ENCODE measurements at places on chromosomes 16 and 17. TPM values are rescaled to one million over a fixed set of nuclear protein-coding genes. Genes with fewer than 3 reads are reported as not detected.

The FBXL16 gene
- 4.4 TPM for total RNA-seq

The CAPNS2 gene
- total RNA-seq: 33.9 TPM

The CACNG1 gene
- not detected for total RNA-seq

The TMEM235 gene
- not detected for total RNA-seq

The ABCC12 gene
- not detected for total RNA-seq

DNA sequence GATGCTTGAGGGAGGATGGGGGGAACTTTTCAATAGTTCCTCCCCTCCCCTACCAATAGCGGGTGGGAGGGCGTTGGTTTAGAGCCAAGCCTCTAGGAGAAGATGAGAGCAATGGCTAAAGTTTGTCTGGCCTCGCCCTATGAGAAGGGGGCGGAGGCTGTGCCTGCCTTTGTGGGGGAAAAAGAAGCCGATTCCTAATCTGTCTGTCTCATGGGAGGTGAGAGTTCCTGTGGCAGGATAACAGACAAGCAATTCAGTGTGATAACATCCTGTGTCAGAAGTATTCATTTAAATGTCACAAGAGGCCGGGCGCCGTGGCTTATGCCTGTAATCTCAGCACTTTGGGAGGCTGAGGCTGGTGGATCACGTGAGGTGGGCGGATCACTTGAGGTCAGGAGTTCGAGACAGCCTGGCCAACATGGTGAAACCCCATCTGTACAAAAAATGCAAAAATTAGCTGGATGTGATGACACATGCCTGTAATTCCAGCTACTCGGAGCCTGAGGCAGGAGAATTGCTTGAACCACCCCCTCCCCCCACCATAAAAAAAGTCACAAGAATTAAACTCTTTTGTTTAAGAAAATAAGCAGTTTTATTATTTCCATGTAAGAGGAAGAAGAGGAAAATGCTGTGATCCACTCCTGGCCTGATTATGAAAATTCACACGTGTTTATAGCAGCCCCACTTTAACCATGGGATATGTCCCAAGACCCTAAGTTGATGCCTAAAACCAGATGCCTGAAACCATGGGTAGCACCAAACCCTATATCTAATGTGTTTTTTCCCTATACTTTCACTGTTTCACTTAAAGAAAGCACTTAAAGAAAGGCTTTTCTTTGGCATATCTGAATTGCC, 1.7 kb downstream of the SLFN5 start:
- DNase-seq: peak; percentile 94

GRCh38 chr17:30249460-30249859, 14.0 kb upstream of the SLC6A4 start:
- DNase-seq: no peak

GRCh38 chr17:70683936-70684335, 514.6 kb downstream of the KCNJ2 start:
- DNase-seq: no peak

GRCh38 chr16:80623376-80623775, 82.6 kb downstream of the DYNLRB2 start:
- DNase-seq: peak; percentile 47

- no peak for DNase-seq
These were observed 3.2 kb downstream of the SLC46A1 start for GRCh38 chr17:28402844-28403243.

DNA sequence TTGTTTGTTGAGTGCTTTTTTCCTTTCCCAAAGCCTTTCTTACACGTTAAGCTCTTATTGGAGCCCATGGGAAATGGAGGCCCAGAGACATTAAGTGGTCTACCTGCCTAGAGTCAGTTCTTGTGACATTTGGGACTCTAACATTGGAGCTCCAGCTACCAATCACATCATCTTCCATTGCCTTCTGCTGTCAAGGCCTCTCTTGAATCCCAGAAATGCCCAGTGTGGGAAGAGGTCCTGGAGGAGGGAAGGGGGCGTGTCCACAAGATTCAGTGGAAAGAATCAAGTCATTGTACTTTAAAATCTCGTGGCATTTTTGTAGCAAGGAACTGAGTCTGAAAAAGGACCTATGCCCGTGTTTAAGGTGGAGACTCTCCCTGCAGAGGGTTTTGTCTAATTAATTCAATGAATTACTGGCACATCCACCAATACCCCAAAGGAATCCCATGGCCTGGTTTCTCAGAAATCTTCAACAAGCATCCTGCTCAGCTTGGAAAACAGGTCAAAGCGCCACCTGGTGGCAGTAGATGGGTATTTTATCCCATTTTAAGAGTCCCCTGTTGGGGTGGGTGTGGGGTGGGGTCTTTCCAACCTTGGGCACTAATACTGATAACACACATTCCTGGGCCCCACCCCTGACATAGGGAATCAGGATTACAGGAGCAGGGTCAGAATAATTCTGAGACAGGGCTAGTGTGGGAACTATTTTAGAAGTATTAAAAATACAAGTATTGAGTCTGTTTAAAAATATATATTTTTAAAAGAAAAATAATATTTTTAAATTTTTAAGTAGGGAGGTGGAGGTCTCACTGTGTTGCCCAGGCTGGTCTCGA, 24.6 kb downstream of the GPT2 start:
- no peak for DNase-seq

- DNase-seq: no peak
These were observed 18.4 kb upstream of the RBBP6 start for GRCh38 chr16:24520983-24521382.

DNA sequence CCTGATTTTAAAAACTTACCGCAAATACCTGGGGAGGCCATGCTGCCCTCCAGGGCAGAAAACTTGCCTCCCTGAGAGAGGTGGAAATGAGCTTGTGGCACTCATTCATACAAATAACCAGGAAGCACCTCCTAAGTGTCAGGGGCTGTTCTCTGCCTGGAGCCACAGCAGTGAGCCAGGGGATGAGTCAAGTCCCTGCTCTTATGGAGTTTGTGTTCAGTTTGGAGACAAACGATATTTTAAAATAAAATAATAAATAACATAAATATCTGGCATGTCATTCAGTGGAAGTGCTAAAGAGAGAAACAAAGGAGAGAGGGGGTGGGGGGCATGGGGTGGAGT, 313.8 kb downstream of the C16orf95 start:
- no peak for DNase-seq

GRCh38 chr17:39243155-39243554, 17.4 kb upstream of the STAC2 start:
- no peak for DNase-seq

DNA sequence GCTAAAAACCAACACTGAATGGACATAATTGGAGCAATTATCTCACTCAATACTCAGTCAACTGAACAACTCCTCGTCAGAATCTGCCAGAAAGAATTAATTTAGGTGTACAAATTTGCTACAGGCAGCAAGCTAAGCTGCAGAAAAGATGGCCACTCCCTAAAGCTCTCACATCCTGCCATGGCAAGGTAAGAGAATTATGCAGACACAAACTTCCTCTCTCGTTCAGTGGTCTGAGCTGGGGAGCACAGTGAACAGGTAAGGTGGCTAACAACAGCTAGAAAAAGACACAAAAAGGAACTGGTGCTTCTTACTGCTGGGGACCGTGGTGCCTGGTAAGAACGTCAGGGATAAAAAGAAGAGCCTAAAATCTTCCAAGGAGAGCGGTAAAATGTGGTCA, 74.9 kb upstream of the BCAR1 start:
- DNase-seq: no peak

DNA sequence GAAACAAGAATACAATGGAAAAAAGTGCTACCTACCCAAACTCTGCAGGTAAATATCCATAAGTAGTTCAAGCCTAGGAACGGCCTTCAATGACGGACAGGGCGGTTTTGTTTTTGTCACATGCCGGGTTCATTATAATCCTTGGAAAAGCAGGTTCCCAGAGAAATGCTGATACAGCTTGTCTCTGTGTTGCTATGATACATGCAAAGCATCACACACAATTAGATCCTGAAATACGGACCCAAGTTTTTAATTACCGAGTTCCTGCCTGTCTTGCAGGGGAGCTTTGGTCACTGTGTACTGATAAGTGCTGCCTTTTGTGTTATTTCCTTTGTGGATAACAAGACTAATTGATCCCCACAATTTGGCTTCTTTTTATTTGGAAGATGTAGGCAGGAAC, 217.4 kb downstream of the HAPSTR1 start:
- no peak for DNase-seq

DNA sequence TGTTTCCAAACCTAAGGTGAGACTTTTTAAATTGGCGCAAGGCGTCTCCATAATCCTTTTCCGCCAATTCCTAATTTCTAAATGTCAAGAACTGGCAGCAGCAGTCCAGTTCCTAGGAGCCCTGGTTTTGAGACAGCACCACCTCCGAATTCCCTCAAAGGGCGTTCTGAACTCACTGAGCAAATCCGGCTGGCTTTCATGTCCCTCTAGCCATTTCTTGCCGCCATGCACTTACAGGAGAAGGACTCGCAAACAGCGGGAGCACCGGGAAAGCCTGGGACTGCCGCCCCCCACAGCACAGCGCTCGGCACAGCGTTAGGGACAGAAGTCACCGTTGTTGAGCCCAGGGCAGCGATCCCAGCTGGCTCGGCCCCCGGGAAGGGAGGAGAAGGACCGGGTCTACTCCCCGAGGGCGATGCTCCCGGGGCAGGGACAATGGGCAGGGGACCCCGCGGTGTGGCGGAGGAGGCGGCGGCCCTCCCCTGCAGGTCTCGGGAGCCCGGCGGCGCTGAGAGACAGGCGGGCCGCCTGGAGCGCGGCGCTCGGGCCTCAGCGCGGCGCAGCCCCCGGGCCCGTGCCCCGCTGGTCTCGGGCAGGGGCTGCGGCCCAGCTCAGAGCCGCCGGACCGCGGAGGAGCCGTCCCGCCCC, 545 bp downstream of the ARHGAP17 start:
- DNase-seq: no peak

Data from vagina (tissue), 2 donors.